A549 treated with RU486 at 1 μM for 4 hours (cell line): ENCODE measurements at places on chromosomes 4 and X. TPM values are rescaled to one million over a fixed set of nuclear protein-coding genes. Genes with fewer than 3 reads are reported as not detected.

KCTD8 gene
- total RNA-seq: not detected in 5 replicates

BEX1 gene
- not detected in 5 replicates for total RNA-seq

NEIL3 gene
- 8.2 to 14.4 TPM (median 11.9 TPM) in 5 replicates for total RNA-seq

TNIP3 gene
- 0.22 to 0.68 TPM (median 0.32 TPM) in 5 replicates for total RNA-seq

CFI gene
- 0.38 to 0.86 TPM (median 0.74 TPM) in 5 replicates for total RNA-seq

ANK2 gene
- total RNA-seq: 0.58 to 1.6 TPM (median 0.70 TPM) in 5 replicates

CYBB gene
- 0.03 to 0.10 TPM in 2 of 5 replicates, not detected in the others for total RNA-seq

HSFX4 gene
- total RNA-seq: not detected in 5 replicates

UGT2A3 gene
- total RNA-seq: 0.09 to 0.15 TPM (median 0.13 TPM) in 4 of 5 replicates, not detected in the other

RPA4 gene
- 0.20 to 0.34 TPM (median 0.25 TPM) in 5 replicates for total RNA-seq

JCHAIN gene
- 0.45 to 1.4 TPM in 2 of 5 replicates, not detected in the others for total RNA-seq

FSTL5 gene
- total RNA-seq: 0.06 TPM in 1 of 5 replicates, not detected in the others

PRRG3 gene
- total RNA-seq: not detected in 5 replicates

RIPPLY1 gene
- 0.10 to 0.30 TPM (median 0.19 TPM) in 3 of 5 replicates, not detected in the others for total RNA-seq

PRMT9 gene
- total RNA-seq: 1.7 to 3.6 TPM (median 2.9 TPM) in 5 replicates

POLN gene
- total RNA-seq: 0.37 to 1.1 TPM (median 0.83 TPM) in 5 replicates

BEX4 gene
- total RNA-seq: 1.4 to 2.3 TPM (median 2.2 TPM) in 5 replicates

SATL1 gene
- total RNA-seq: not detected in 5 replicates

LSM6 gene
- total RNA-seq: 31.3 to 60.8 TPM (median 33.3 TPM) in 5 replicates

CNKSR2 gene
- total RNA-seq: 2.4 to 3.1 TPM (median 2.6 TPM) in 5 replicates

CSAG3 gene
- not detected in 5 replicates for total RNA-seq

SLC25A4 gene
- total RNA-seq: 10.6 to 14.9 TPM (median 14.2 TPM) in 5 replicates

OSTC gene
- 62.5 to 104 TPM (median 93.3 TPM) in 5 replicates for total RNA-seq

ASB9 gene
- total RNA-seq: 19.5 to 25.1 TPM (median 20.8 TPM) in 5 replicates

MAGEB2 gene
- not detected in 5 replicates for total RNA-seq

TCEAL5 gene
- total RNA-seq: not detected in 5 replicates

ZFP42 gene
- 0.06 TPM in 1 of 5 replicates, not detected in the others for total RNA-seq

HERC5 gene
- total RNA-seq: 3.5 to 5.2 TPM (median 4.4 TPM) in 5 replicates

DEFB131A gene
- total RNA-seq: not detected in 5 replicates

SSX2B gene
- total RNA-seq: not detected in 5 replicates
